Thoracic aorta (tissue), 2 donors: ENCODE measurements at places on chromosomes 11 and 22.

- DNase-seq, result no peak
Observed at GRCh38 chr11:44855493-44855849, 95.2 kb downstream of the TP53I11 start.

DNA sequence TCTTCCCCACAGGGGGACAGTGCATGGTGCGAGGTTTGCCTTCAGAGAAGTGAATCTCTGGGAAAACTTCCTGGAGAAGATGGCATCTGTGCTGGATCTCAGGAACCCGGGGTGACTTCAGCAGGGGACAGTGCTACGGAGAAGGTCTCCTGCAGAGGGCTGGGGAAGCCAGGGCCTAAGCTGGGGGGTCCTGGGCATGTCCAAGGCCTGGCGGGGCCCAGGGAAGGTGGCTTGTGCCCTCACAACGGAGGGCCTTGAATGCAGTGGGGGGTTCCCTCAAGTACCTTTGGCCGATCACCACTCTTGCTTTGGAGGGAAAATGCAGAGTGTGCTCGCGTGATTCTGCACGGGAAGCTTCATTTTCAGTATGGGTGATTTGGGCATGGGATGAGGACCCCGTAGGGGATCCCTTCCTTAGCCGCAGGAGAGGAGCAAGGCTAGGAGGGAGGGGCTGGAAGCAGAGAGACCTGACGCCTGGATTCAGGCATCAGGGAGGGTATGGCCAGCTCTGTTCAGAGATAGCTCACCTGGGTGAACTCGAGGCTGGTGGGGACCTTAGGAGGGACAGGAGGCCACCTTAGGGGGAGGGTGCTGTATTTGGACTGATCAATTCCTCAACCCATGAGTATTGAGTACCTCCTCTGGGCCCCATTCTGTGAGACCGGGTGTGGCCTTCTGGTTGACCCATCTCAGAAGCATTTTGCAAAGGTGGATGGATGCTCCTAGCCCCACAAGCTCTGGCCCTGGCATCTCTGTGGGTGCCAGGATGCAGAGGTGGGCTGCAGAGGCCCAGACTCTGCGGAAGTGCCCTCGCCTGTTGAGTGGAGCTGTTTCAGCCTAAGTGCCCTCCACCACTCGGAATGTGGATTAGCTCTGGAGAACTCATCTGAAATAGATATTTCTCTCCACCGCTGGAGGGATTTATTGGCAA is 529.4 kb downstream of the TBC1D22A start:
- DNase-seq, result no peak

GRCh38 chr11:93603225-93604007 is 58.1 kb upstream of the CEP295 start:
- DNase-seq, result no peak

DNA sequence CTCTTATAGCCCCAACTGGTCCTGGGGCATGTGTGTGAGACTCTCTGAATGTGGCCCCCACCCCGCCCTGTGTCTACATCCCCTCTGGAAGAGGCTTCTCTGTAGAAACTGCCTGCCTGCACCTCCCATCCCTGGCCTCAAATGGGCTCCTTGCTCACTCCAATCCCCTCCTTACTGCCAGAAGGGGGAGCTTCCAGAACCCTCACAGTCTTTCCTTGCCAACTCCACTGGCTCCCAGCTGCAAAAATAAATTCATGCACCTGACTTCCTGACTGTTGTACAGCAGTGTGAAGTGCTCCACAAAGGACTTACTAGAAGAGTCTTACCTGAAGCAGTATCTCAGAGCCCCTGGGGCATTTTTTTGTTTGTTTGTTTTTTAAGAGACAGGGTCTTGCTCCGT is 15.2 kb upstream of the SERPIND1 start:
- DNase-seq, result no peak

DNA sequence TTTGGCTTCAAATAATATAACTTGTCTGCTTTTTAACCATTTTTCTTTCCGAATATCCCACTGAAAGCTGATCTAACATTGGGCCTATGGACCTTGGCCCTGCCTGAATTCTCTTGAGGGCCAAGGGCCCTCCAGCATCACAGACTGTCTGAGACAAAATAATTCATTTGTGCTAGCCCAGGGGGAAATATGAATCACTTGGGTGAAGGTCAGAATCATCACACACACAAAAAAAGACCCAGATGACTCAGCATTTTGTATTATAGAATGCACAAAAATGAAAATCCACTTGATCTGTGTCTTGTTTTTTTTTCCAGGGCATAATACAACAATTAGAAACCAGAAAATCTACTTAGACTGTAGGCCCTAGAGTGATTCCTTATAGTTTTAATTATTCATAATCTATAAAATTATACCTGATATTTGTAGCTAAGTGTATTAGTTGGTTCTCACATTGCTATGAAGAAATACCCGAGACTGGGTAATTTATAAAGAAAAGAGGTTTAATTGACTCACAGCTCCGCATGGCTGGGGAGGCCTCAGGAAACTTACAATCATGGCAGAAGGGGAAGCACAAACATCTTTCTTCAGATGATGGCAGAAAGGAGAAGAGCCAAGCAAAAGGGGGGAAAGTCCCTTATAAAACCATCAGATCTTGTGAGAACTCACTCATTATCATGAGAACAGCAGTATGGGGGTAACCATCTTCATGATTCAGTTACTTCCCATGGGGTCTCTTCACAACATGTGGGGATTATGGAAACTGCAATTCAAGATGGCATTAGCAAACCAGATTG is 15.6 kb upstream of the RDX start:
- no peak for DNase-seq

- no peak for DNase-seq
Observed at GRCh38 chr11:122756417-122756816, 81.9 kb upstream of the CRTAM start.

DNA sequence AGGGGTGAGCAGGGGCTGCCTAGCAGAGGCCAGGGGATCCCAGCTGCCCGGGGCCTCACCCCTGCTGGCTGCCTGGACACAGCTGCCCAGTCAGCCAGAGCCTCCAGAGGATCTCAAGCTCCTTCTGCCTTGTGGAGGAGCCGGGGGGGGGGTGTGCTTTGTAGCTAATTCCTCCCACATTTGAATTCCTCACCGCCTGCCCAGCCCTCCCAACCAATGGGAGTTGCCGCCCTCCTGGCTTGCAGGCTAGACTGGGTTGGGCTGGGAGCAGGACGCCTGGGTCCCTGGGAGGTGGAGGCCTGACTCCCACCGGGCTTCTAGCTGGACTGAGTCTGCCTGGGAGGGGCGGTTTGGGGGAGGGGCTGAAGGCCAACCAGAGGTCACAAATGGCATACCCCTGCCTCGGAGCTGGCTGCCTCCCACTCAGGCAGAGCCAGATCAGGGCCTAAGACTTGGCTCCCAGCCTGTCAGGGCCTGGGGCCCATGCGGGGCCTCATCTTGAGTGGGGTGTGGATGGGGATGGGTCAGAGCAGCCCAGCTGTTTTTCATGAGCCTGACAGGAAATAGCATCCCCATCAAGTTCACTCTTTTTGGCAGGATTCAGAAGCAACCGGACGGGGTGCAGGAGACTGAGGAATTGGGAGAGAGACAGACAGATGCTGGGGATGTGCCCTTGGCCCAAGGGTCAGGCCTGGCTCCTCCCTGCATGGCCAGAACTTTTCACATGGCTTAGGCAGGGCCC is 29.2 kb upstream of the PDE2A start:
- DNase-seq, result no peak

DNA sequence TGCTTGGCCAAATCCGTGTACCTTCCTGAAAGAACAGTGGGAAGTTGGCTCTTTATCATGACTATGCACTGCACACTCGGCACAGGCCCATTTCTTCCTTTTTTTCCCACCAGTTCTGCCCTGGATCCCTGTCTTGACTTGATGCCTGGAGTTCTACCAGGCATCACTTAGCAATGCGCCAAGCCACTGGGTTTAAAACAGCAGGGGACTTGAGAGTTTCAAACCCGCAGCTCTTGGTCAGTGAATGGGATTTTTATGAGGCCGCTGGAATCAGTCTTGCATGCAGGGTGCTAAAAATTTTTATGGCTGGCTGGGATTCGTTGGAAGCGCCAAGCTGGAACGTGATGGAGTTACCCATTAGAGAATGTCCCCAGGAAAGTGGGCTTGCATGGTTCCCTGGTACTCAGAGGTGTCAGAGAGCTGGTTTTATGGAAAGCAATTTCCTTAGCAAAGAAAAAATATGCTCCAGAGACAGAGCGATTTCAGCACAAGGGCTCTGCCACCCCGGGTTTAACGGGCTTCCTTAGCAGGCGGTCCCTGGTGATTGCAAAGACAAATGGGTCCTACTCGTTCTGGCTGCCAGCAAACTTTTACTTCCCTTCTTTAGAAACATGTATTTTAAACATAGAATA is 432.9 kb downstream of the TENM4 start:
- no peak for DNase-seq

GRCh38 chr11:94647926-94648325 is 80.8 kb downstream of the PIWIL4 start:
- DNase-seq, result no peak

DNA sequence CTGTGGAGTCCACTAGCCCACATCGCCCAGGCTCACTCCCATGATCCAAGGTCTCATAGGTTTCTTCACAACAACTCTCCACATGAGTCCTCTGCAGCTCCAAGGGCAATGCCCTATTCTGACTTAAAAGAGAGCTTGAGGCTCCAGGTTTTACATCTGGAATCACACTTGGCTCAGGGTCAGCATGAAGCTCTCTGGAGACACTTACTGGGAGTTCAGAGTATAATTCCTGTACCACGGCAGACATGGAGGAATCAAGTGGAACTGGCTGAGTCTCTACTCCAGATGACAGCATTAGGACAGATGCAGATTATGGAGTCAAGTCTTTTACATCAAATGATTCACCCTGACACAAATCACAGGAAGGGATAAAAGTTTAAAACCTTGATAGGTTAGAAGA is 11.4 kb downstream of the PRR14L start:
- no peak for DNase-seq

DNA sequence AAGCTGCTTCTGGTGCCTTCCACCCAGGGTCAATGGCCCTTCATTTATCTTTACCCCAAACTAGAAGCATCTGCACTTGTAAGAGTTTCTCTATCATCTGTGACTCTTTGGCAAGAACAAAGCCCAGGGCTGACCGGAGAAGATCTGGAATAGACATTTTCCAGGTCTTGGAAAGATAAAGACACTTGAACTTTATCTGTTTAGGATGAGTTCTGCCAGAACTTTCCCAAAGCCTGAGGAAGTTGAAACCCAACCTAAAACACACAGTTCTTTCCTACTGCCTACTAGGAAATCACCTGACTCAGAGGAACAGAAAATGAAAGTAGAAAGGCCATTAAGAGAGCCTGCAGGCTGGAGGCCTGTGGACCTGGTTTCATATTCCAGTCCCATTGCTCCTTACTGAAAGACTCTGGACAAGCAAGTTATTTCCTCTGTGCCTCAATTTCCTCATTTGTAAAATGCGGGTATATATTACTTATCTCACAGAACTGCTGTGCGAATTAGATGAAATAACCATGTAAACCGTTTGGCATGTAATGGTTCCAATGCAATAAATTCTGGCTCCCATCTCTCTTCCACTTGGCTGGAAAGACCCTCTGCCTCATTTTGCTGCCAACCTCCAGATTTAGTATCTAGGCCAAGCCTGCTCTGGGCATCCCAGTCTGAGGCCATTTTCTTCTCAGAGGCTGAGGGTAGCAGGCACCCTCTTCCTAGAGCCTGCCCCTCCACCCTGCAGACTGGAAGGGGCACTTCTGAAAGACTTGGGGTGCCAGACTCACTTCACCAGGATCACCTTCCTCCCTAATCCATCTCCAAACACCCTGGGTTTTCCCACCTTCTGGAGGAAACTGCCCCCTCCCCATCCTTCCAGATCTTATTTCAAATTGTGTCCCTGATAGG is 1.2 kb downstream of the UBE2L6 start:
- no peak for DNase-seq

- DNase-seq, result no peak
Observed at GRCh38 chr22:45228401-45228754, 12.3 kb downstream of the KIAA0930 start.

GRCh38 chr11:108939135-108939534 is 274.3 kb downstream of the DDX10 start:
- no peak for DNase-seq

DNA sequence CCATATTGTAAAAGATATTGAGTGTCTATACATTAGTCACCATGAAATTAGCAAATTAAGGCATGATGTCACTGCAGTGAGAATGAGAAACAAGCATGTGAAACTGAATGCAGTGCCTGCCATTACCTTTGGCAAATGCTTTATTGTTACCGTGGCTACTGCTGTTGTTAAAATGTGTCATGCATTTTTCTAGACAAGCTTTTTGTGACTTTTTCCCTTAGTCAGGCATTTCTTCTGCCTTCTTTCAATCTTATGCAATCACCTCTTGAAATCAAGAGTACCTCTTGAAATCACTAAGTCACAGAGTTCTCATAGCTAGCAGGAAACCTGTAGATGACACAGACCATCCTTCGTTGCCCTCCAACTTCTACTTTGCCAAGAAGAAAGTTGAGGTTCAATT is 461.7 kb upstream of the TENM4 start:
- no peak for DNase-seq

DNA sequence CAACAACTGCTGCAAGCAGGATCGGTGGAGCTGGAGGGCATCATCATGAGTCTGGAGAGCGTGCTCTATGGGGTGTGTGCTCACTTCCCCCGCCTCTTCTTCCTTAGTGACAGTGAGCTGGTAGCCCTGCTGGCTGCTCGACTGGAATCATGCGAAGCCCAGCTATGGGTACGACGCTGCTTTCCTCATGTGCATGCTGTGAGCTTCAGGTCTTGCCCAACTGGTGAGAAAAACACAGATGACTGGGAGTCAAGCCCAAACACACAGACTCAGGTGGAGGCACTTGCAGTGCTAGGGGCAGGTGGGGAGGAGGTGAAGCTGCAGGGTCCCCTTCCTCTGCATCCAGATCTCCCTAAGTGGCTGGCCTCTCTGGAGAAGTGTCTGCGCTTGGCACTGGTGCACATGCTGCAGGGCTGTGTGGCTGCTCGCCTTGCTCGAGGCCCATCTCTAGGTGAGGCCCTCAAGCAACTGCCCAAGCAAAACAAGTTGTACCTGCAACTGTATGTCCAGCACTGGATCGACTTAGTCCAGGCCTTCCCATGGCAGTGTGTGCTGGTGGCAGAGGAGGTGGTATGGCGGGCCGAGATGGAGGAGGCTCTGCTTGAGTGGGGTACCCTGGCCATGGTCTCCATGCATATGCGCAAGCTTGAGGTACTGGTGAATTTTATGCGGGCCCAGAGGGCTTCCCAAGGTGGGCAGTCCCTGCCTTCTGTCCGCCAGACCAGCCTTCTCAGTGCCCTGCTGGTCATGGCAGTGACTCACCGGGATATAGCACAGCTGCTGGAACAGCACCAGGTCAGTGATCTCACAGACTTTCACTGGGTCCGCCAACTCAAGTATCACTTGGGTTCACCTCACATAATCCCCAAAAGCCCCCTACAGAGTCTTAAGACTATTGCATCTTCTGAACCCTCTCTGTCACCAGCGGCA is 48.1 kb downstream of the DNHD1 start:
- no peak for DNase-seq
